Cerebellum (tissue), 4 donors: ENCODE measurements at places on chromosomes 16 and 17.

DNA sequence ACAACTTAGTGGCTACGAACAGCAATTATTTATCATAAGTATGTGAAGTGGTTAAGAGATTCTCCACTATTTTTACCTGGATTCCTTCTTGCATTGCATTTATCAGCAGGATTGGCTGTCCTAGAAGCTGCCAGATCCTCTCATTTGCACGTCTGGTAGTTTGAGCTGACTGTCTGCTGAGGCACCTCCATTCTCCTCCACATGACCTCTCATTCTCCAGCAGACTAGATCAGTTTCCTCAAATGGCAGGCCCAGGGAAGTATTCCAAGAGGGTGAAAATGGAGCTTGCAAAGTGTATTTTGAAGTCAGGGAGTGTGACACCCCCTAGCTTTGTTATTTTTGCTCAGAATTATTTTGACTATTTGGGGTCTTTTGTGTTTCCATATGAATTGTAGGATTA is 870.1 kb downstream of the CDH11 start:
- DNase-seq, result no peak

DNA sequence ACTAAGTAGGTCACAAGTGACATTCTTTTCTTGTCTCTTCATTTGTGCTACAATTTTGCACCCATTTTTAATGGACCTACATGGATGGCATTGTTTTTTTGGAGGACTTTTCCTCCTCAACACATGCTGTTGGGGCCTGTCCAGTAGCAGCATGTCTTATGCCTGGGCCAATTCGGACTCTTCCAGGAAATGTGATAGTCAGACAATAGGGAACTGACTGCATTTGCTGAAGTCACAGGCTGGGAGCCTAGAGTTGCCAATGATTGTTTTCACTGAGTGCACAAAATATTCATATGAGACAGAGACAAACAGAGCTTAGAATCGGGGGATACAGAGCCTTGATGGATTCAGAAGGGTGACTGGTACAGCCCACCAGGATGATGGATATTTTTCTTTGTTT is 867.3 kb upstream of the GOT2 start:
- no peak for DNase-seq

DNA sequence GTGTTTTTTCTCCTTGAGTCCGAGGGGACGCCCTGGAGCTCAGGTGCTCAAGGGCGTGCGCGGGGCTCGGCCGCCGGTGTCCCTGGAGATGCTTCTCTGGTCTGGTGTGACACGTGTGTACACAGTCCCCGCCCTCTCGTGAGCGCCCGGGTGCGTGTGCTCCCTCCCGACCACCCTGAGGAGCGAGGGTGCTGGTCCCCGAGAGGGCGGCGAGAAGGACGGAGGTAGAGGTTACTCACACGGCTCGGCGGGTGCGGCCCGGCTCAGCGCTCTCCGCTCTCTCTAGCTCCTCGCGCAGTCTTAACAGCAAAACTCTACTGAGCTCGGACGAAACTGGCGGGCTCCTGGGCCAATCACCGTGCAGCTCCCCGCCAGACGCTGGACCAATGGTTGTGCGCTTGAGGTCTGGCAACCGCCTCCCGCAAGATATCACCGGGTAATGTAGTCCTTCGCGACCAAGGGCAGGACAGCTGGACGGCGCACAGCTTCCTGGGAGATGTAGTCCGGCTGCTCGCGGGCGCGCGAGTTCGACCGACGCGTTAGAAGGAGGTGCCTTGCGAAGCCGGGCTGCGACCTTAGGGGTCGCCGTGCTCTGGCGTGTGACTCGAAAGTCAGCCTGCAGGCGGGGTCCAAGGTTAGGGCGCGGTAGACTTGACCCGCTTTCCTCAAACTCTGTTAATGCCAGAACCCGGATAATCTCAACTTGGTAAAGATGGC is at the start of gene SLC25A19:
SLC25A19 (minus strand) TSS at position 319 of the 717 bp plus-strand sequence. CDS start 2,669 bp downstream, outside the sequence.
- peak; percentile 99 for DNase-seq

- no peak for DNase-seq
These were observed 130.8 kb downstream of the XYLT1 start for GRCh38 chr16:17339764-17340541.
